ENCODE measurements at places on chromosomes 1 and 21. TPM values are rescaled to one million over a fixed set of nuclear protein-coding genes. Genes with fewer than 3 reads are reported as not detected.

Gene ANGPTL1
- total RNA-seq: 8.8 TPM

Gene TMEM52
- not detected for total RNA-seq

Gene GOLPH3L
- total RNA-seq: 7.7 TPM

Gene ZFP69B
- total RNA-seq: 1.2 TPM

Gene FMO5
- 0.71 TPM for total RNA-seq

Gene C1orf116
- total RNA-seq: not detected

Gene BMP8A
- total RNA-seq: 0.28 TPM

Gene DPT
- 0.18 TPM for total RNA-seq
